Uterus (tissue), 4 donors: ENCODE measurements at places on chromosomes 12 and 14. TPM values are rescaled to one million over a fixed set of nuclear protein-coding genes. Genes with fewer than 3 reads are reported as not detected.

DNA sequence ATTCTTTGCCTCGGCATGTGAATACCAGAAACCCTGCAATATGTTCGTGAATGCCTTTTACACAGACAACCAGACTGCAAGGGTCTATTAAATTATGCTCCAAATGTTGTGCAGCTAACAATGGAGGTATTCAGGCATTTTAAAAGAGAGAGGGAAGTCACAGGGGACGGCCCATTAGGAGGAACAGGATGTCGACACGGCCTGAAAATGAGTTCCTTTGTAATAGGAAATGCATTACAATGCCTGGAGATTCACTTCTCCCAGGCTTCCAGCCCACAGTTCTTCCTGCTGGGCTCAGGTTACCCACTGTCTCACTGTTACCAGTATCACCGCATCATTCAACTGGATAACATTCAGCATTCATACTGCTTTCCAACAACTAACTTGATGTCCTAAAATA, 2.5 kb downstream of the DUSP6 start:
- H3K36me3 ChIP-seq: no peaks in the 10 kb centered on the region
- DNase-seq: no peak
- no peaks in the 10 kb centered on the region for H3K4me1 ChIP-seq
- peak overlapping the region; percentile 96 for H3K27ac ChIP-seq
- H3K27me3 ChIP-seq: no peaks in the 10 kb centered on the region
- peak overlapping the region; percentile 44 for H3K4me3 ChIP-seq

GRCh38 chr14:90602088-90602687, 205.4 kb downstream of the CALM1 start:
- no peaks in the 10 kb centered on the region for H3K27me3 ChIP-seq
- DNase-seq: peak; percentile 30

DNA sequence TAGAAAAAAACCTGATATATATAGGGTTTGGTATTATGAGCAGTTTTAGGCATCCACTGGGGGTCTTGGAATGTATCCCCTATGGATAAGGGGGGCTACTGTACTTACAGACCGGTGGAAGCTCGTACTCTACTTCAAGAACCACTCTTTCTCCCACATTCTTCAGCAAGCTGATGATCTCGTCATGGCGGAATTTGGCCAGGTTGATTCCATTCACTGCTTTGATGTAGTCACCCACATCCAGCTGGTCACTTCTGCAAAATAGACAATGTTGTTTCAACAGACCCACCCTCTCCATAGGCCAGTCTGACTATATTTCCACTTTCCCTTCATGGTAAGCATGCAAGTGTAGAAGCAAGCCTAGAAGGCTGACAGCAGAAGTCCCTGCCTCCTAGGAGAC, 139.9 kb downstream of the GRIP1 start:
- H3K27me3 ChIP-seq: no peaks in the 10 kb centered on the region
- no peak overlapping the region for H3K27ac ChIP-seq
- H3K4me1 ChIP-seq: no peaks in the 10 kb centered on the region
- no peak overlapping the region for H3K4me3 ChIP-seq
- H3K36me3 ChIP-seq: no peaks in the 10 kb centered on the region

DNA sequence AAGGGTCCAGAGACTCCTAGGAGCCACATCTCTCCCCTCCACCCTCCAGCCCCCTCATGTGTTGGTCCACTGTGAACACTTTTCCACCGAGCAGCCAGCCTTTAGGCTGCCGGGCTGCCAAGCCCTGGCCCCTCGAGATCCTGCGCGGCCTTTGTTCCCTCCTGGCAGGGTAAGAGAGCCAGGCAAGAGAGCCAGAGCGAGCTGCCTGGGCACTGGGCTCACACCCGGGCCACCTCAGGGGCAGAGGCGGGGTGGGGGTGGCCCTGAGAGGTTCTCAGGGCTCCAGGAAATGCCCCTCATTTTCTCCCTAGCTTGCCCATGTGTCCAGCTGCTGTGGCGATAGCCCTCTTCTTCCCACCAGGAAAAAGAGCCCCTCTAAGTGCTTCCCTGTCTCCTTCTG, 44.8 kb downstream of the LTBP2 start:
- H3K36me3 ChIP-seq: no peaks in the 10 kb centered on the region
- no peak overlapping the region for H3K4me3 ChIP-seq
- no peak for DNase-seq
- H3K27ac ChIP-seq: peak overlapping the region; percentile 93
- no peaks in the 10 kb centered on the region for H3K27me3 ChIP-seq

DNA sequence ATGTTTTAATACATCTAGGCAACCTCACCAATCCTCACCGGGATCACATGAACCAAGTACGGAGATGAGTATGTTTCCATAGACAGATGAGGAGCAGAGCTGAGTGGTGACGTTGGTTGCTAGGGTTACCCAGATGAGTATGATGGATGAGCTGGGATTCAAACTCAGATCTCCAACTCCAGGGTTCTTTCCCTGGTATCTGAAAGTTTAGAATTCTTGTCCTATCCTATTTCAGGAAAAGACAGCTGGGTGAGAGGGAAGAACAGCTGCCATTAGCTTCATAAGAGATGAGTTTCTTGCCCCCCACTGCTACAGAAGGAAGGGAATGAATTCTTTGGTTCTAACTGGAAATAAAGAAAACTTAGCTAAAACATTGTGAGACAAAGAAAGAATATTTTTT, 728.9 kb upstream of the TBX3 start:
- H3K36me3 ChIP-seq: no peaks in the 10 kb centered on the region
- no peaks in the 10 kb centered on the region for H3K27me3 ChIP-seq
- DNase-seq: no peak
- H3K4me1 ChIP-seq: no peaks in the 10 kb centered on the region
- H3K27ac ChIP-seq: no peak overlapping the region

GRCh38 chr14:96267916-96268315, 11.9 kb downstream of the BDKRB1 start:
- H3K27me3 ChIP-seq: no peaks in the 10 kb centered on the region
- peak overlapping the region; percentile 74 for H3K27ac ChIP-seq
- DNase-seq: no peak
- H3K4me1 ChIP-seq: peaks cover 6% of the 10 kb centered on the region

GRCh38 chr14:67749341-67750084, 47.8 kb downstream of the RDH12 start:
- H3K4me3 ChIP-seq: no peak overlapping the region
- no peak for DNase-seq
- H3K4me1 ChIP-seq: no peaks in the 10 kb centered on the region
- no peaks in the 10 kb centered on the region for H3K36me3 ChIP-seq
- no peaks in the 10 kb centered on the region for H3K27me3 ChIP-seq

- DNase-seq: no peak
- H3K4me3 ChIP-seq: no peak overlapping the region
- no peaks in the 10 kb centered on the region for H3K4me1 ChIP-seq
These were observed 128.1 kb upstream of the AMIGO2 start for GRCh38 chr12:47207829-47208248.

DNA sequence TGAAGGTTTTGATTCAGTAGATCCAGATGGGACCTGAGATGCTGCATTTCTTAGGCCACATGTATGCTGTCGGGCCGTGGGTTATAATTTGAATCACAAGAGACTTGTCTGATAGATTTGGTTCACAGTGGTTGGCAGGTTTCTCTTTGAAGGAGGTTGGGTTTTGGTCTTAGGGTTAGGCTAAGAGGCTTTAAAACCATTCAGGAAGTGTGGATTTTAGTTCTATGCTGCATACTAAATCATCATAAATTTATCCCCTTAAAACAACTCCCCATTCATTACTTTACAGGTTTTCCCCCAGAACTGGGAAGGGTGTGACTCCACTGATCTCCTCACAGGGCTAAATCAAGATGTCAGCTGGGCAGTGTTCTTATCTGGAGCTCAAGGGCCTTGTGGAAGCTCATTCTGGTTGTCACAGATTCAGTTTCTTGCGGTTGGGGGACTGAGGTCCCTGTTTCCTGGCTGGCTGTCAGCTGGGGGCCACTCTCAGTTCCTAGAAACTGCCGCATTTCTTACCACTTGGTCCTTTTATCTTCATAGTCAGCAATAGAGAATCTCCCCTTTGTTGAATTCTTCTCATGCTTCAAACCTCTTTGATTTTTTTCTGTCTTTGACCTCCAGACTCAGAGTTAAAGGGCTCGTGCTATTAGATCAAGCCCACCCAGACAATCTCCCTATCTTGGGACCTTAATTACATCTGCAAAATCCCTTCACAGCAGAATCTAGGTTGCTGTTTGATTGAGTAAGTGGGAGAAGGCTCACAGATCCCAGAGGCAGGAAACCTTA, 20.6 kb upstream of the PCNX1 start:
- H3K36me3 ChIP-seq: no peaks in the 10 kb centered on the region
- no peaks in the 10 kb centered on the region for H3K4me1 ChIP-seq
- no peak for DNase-seq
- no peak overlapping the region for H3K4me3 ChIP-seq
- H3K27me3 ChIP-seq: no peaks in the 10 kb centered on the region

- no peak for DNase-seq
- H3K36me3 ChIP-seq: no peaks in the 10 kb centered on the region
- no peak overlapping the region for H3K4me3 ChIP-seq
These were observed 1487.0 kb upstream of the FLRT2 start for GRCh38 chr14:84042992-84043391.

The PZP gene
- total RNA-seq: not detected

The TMEM30B gene
- 1.8 TPM for total RNA-seq

- no peaks in the 10 kb centered on the region for H3K4me1 ChIP-seq
- no peak overlapping the region for H3K4me3 ChIP-seq
- H3K27ac ChIP-seq: no peak overlapping the region
- DNase-seq: no peak
- H3K36me3 ChIP-seq: no peaks in the 10 kb centered on the region
These were observed 36.8 kb upstream of the TUBA1A start for GRCh38 chr12:49225576-49226166.

The OR6C6 gene
- total RNA-seq: not detected

The PTPN11 gene
- 49.7 TPM for total RNA-seq

DNA sequence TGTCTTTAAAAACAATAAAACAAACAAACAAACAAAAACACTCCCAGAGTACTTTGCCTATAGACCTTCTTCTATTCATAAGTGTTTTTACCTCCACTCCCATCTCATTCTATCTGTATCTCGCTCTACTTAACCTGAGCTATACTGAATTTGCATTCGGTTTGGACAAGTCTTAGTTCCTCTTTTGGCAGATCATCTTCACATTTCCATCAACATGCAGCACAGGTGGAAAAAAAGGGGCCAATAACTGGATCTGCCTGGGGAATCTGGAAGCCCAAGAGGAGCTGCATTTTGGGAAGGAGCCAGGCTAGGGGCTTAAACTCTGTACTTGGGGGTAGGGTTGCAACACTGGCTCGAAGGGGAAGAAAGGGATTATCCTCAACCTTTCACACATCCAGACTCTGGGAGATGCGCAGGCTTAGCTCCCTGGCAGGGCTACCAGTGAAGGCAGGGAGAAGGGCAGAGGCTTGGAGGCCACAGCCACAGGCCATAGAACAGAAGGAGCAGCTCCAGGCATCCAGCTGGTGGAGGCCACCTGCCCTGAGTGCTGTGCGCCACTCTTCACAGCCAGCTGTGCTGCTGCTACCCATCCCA, 4.1 kb downstream of the NINJ2 start:
- no peaks in the 10 kb centered on the region for H3K36me3 ChIP-seq
- H3K4me1 ChIP-seq: no peaks in the 10 kb centered on the region
- H3K27ac ChIP-seq: no peak overlapping the region
- H3K27me3 ChIP-seq: no peaks in the 10 kb centered on the region

GRCh38 chr12:99035803-99036202, 390.7 kb downstream of the APAF1 start:
- no peak for DNase-seq
- H3K4me1 ChIP-seq: no peaks in the 10 kb centered on the region
- H3K36me3 ChIP-seq: no peaks in the 10 kb centered on the region
- H3K27ac ChIP-seq: no peak overlapping the region
- no peak overlapping the region for H3K4me3 ChIP-seq

DNA sequence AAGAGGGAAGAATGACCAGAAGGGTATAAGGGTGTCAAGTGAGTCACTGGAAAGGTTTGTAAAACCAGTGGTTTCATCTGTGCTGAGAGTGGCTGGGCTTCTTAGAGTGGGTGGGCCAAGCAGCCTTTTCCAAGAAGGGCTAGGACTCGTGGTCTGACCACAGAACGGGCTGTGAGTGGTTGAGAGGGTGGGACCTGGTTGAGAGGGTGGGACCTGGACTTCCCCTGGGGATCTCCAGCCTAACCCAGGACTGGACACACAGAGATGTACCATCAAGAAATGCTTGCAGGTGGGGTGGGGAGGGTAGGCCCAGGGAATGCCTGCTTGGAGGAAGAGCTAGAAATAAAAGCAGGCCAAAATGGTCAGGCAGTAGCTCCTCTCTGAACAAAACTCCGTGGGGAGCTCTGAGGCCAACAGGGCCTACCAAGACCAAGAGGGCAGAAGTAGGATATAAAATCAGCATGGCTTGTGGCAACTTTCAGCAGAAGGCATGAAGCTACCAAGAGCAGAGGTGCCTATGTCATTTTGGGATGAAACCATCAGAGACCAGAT, 140.5 kb downstream of the FOXN3 start:
- no peaks in the 10 kb centered on the region for H3K36me3 ChIP-seq
- H3K27me3 ChIP-seq: no peaks in the 10 kb centered on the region
- H3K27ac ChIP-seq: no peak overlapping the region
- H3K4me1 ChIP-seq: no peaks in the 10 kb centered on the region
- no peak for DNase-seq

DNA sequence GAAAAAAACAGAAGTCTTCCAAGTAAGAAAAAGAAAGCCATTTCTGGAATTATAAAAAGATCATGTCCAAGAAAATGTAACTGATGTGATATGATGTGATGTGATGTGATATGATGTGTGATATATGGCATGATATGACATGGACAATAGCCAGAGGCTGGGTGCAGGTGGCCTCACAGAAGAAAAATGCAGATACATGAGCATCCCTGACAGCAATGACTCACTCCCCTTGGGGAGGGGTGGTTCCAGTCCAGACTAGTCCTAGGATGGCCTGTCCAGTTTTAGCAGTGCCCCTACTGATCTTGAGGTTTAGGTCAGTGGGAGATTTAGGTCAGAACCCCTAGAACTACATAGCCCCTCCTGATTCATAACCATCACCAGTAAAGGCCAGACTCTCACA, 3.5 kb upstream of the RHOJ start:
- no peaks in the 10 kb centered on the region for H3K36me3 ChIP-seq
- DNase-seq: no peak
- no peak overlapping the region for H3K27ac ChIP-seq
- H3K4me3 ChIP-seq: no peak overlapping the region
- no peaks in the 10 kb centered on the region for H3K4me1 ChIP-seq
- no peaks in the 10 kb centered on the region for H3K27me3 ChIP-seq
